ENCODE measurements at places on chromosomes 4 and X.

- DNase-seq = no peak
Measured at GRCh38 chr4:123987408-123987807, 590.8 kb downstream of the SPRY1 start.

- no peak for DNase-seq
Measured at GRCh38 chrX:129238011-129238410, 285.3 kb downstream of the SMARCA1 start.

DNA sequence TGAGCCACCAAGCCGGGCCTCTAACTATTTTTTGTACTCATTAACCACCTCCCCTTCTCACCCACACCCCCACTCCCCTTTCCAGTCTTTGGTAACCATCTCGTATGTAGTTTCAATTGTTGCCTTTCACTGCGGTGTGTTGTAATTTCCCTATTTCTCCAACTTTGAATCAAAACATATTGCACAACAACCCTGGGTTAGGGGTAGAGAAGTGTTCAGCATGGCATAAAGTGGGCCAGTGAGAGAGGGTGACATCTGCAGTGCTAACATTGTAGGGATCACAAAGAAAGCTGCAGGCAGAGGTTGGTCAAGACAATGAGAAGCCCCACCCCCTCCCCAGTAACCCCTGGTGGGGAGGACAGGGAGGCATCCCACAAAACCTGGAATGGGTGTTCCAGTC is 92.7 kb downstream of the SPATA18 start:
- DNase-seq = no peak

DNA sequence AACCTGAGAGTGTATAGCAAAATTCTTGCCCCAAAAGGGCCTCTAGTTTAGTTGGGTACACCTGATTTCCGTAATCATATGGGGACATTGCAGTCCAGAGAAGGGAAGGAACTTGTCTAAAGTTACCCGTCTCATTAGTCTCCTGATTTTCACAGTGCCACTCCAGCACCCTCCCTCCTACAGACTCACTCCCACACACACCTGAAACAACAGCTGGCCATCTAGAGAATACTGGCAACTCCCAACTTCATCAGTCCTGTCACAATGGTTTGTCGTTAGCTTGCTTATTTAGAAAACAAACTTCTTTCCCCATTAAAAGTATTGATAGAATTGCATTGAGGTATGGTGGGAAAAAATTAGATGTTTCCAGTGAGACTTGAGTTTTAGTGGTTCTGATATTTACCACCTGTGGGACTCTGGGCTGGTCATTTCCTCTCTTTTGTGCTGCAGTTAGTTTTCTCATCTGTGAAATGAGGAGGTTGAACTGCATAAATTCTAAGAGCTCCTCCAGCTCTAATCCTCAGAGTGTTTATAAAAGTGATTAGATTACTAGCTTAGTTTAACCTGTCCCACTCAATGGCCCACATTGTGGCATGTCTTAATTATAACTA is 1.7 kb downstream of the IL13RA1 start:
- DNase-seq = no peak

DNA sequence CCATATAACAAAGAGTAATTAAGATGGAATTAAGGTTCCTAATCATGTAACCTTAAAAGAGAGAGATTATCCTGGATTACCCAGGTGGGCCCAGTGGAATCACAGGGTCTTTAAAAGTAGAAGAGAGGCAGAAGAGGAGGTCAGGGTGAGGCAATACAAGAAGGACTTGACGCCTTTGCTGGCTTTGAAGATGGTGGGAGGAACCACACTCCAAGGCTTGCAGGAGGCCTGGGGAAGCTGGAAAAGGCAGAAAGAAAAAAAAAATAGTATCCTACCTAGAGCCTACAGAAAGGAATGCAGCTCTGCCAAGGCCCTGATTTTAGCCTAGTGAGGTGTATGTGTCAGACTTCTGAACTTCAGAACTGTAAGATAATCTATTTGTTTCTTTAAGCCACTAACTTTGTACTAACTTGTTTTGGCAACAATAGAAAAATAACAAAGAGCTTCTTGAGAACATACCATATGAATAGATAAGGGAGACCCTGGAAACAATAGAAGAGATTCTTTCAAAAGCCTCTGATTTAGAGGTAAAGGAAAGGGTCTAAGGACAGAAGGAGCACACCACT is 229.9 kb upstream of the TTC29 start:
- DNase-seq = no peak

GRCh38 chr4:42600578-42600977 is 56.3 kb downstream of the ATP8A1 start:
- no peak for DNase-seq

- no peak for DNase-seq
Measured at GRCh38 chrX:1222531-1223241, 10.2 kb upstream of the CRLF2 start.

- DNase-seq = no peak
Measured at GRCh38 chrX:150879855-150880807, 18.3 kb downstream of the CD99L2 start.

DNA sequence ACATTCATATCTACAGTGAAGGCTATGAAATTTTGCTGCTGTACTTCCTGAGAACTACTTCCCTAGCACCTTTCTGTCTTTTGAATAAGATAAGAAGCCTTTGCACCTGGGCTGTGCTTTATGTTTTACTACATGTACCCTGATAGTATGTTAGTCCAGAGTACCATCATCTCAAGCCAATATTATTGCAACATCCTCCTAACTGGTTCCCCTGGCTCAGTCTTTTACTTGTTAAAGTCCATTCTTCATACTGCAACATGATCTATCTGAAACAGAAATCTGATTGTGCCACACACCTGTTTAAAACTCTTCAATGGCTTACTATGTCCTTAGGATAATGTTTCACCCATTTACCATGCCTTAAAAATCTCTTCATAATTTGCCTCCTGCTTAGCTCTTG is 102.3 kb downstream of the AGTR2 start:
- DNase-seq = no peak

- no peak for DNase-seq
Measured at GRCh38 chrX:65488495-65488894, 46.1 kb downstream of the LAS1L start.

DNA sequence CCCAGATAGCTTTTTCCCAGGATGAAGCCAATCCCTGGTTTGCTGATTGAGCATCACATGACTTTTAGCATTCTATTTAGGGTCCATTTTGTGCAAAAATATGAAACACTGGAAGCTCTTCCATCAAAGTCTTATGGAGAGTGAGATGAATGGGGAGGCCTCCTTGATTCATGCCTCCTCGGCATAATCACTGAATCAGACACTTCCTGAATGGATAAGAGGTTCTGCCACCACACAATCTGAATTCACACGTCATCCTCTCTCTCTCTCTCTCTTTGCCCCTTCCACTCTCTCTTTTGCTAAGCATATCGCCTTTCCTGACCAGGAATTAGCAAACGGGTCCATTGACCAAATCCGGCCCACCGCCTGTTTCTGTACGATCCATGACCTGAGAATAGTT is 68.7 kb downstream of the CRMP1 start:
- no peak for DNase-seq

- no peak for DNase-seq
Measured at GRCh38 chr4:128913228-128913627, 103.7 kb downstream of the JADE1 start.

- DNase-seq = no peak
Measured at GRCh38 chrX:56233682-56234081, 1.5 kb downstream of the KLF8 start.

GRCh38 chrX:861921-862320 is 231.3 kb downstream of the SHOX start:
- DNase-seq = no peak

GRCh38 chrX:39627257-39627656 is 470.5 kb downstream of the BCOR start:
- no peak for DNase-seq

GRCh38 chrX:44908153-44908552 is 35.2 kb downstream of the KDM6A start:
- DNase-seq = no peak

DNA sequence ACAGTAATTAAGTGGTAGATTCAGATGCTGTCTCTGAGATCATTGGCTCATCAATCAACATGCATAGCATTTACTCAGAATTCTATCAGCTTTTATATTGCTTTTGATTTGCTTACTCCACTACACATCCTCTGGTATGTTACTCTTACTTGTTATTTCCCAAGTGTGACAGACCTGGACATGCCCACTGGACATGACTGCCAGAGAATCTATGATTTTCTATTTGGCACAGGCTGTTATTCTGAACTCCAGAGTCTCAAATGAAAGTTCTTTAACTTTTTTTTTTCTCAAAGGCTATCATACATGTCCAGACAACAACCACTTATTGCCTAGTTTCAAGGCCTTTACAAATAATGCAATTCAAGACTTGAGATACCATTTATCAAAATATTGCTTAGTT is 116.1 kb upstream of the ARHGAP24 start:
- no peak for DNase-seq

GRCh38 chr4:6264225-6264540 is 5.5 kb upstream of the WFS1 start:
- DNase-seq = no peak

- no peak for DNase-seq
Measured at GRCh38 chrX:107470198-107470597, 20.7 kb downstream of the FRMPD3 start.

DNA sequence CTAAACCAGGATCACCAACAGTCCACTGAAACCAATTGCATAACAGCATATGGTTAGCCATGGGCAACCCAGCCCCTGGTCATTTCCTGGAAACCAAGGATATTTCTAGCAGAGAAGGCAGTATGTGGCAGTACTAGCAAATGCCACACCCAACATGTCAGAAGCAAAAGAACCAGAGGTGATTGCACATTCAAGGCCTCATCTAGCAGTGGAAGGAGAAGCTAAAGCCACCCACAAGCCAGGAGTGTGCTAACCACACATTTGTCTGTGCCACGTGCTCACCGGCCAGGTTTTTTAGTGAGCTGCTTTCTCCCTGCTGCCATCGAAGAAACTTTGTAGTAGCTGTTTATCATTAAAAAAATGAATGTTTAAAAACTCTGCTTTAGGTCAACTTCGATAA is 42.0 kb downstream of the TEC start:
- no peak for DNase-seq

DNA sequence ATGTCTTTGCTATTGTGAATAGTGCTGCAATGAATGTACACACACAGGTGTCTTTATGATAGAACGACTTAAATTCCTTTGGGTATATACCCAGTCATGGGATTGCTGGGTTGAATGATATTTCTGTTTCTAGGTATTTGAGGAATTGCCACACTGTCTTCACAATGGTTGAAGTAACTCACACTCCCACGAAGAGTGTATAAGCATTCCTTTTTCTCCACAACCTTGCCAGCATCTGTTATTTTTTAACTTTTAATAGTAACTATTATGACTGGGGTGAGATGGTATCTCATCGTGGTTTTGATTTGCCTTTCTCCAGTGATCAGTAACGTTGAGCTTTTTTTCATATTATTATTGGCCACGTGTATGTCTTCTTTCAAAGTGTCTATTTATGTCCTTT is 17.6 kb upstream of the DCUN1D4 start:
- no peak for DNase-seq

Data from activated CD8-positive, alpha-beta memory T cell treated with anti-CD3 and anti-CD28 coated beads for 1 hour (primary cell).